ENCODE measurements at places on chromosomes 1 and 21.

DNA sequence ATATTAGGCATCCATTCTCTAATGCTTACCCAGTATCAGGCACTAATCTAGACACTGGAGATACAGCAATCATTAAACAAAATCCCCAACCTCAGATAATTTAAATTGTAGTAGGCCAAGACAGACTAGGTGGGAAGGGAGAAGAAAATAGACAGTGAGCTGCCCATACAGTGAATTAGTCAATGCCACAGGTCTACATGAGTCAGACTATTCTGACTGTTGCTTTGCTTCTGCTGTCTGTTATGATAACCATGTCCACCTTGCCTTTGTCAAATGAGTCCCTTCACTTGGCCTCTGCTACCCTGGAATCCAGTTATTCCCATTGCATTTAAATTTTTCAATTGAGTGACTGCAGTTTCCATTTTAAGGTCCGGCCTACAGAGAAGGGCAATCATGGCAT is 59.5 kb downstream of the PIK3R3 start:
- DNase-seq: no peak

GRCh38 chr1:100793659-100794058 is 74.1 kb downstream of the VCAM1 start:
- no peak for DNase-seq

DNA sequence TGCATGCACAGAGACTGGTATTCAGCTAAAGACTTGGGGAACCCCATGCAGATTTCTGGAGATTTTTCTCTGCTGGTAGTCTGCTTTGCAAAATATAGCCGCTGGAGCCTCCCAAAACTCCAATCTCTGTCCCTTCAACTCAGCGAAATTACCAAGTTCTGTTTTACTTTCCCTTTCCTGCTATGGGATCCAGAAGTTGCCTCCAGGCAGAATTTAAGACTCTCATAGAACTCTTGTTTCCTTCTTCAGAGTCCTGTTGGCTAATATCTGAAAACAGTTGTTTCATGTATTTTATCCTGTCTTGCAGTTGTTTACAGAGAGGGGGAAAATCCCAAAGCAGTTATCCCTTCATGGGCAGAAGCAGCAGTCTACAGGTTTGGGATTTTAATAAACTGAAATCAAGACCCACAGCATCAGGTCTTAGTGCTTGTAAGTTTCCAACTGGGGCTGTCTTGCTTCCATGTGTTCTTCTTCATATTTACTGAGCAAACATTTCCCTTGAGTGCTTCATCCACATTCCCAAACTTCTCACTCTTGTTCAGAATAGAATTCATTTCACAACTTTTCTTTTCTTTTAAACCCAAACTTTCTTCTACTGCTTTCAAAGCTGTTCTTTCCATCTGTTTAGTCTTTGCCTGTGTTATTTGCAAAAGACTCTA is 221.3 kb upstream of the DMRTA2 start:
- no peak for DNase-seq

GRCh38 chr21:31744182-31744800 is 12.4 kb upstream of the SCAF4 start:
- no peak for DNase-seq

GRCh38 chr21:44931137-44931500 is 8.7 kb upstream of the SLX9 start:
- peak; percentile 73 for DNase-seq

DNA sequence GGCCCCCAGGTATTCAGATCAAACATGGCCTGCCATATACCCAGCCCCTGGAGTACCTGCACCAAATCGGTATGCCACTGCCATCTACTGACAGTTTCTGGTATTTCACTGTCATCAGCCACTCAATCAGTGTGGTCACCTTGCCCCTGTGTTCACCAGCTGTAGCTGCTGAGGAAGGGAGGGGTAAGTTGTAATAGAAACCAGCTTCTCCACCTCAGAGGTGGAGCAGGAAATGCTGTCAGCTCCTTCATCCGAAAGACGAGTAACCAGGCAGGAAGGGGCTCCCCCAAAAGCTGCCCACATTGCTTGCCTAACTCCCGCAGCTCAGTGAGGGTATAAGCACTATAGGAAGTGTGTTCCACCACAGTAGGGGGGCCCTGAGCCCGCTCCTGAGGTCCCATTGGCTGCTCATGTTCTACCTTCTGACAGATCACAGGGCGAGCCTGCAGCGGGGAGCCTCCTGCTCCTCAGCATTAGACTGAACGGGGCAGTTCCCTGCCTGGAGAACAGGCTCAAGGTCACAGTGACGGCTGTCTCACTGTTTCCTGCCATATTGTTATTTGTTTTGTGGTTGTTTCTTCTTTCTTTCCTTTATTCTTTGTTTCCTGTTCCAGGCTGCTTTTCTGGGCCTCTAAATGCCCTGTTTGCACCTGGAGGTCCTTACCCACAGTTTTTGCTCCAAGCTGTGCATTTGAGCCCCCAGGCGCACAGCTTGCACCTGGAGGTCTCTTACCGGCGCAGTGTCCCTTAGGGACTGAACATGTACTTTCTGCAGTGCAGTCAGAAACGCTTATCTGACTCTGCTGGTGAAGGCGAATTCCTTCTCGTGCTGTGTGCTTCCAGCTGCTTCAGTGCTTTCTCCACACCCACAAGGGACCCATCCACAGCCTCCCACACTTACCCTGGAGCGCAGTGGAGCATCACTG is 1638.3 kb downstream of the MRPL39 start:
- DNase-seq: peak; percentile 84

GRCh38 chr1:236948381-236948780 is 55.9 kb downstream of the MT1HL1 start:
- DNase-seq: no peak

DNA sequence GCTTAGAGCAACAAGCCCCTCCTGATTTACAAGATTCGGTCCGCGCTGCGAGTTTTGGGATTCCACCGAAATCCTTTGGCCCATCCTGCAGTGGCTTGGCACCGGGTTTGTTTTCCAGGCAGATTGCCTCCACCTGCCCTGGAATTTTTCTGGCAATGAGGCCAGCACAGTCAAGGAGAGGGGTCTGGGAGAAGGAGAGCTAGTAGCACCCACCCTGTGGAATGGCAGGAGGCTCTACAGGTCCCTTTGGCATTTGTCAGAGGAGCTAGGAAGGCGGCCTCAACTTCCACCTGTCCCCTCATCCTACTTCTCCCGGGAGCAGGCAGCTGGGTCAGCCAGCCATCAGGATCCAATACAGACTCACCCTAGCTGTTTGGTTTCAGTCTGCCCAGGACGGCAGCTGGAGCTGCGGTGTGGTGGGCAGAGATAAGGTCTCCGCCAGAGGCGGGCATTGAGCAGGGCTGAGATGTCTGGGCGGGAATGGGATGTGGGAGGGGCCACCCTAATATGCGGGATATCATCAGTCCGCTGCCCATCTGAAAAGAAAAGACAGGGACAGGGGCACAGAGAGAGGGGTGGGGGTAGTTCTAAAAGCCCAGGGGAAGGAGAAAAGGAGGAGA is 37.8 kb upstream of the PRELP start:
- DNase-seq: no peak

DNA sequence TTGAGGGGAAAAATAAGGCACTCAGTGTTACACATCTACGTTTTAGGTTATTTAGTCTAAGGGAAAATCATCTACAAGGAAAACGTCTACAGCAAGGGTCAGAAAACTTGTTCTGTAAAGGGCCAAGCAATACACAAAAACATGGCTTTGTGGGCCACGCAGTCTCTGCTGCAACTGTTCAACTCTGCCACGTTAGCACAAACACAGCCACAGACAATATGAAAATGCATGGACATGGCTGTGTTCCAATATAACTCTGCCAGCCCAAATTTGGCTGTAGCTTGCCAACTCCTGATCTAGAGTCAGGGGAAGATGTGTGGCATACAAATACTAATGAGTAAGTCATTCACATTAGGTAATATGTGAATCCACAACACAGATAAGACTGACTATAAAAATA is 40.7 kb downstream of the COA6 start:
- no peak for DNase-seq

GRCh38 chr1:22139066-22139594 is 3.8 kb downstream of the WNT4 start:
- DNase-seq: no peak

GRCh38 chr1:3687504-3687903 is 35.2 kb downstream of the TP73 start:
- no peak for DNase-seq

DNA sequence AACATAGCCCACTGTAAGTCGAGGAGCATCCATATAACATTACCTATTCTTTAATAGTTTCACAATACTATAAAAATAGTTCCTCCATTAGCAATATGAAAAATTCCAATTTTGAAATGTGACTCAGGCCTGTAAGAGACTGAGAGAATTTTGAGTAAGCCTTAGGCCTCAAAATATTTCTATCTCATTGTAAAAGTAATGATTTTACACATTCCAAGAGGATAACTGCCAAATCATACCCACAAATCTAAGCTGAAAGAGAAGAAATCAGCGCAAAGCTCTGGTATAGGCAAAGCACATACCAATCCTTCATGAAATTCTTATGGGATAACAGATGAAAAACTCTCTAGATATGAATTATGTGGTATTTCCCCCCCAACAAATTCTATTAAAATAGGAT is 144.1 kb downstream of the CDC42BPA start:
- DNase-seq: no peak
